ENCODE measurements at places on chromosomes 11 and 22. TPM values are rescaled to one million over a fixed set of nuclear protein-coding genes. Genes with fewer than 3 reads are reported as not detected.

The TRAPPC4 gene
- total RNA-seq: 80.8 TPM

The TIMM10B gene
- total RNA-seq: 20.3 TPM

The KCTD14 gene
- total RNA-seq: 10.0 TPM

DNA sequence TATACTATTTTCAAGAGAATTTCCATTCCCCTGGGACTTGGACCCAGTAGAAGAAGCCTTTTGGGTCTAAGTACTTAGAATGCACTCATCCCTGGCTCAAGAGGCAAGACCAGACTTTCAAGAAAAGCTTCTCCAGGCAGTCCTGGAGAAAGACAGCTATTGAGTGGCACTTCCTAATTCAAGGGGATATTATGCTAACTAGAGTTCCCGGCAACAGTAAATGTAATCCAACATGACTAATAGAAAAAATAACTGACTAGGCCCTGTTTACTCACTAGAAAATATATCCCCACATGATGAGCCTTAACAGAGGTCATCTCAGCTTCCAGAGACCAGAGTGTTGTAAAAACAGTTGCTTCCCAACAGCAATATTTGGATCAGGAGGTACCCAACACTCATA, 47.2 kb upstream of the AKIP1 start:
- peak; percentile 41 for DNase-seq

DNA sequence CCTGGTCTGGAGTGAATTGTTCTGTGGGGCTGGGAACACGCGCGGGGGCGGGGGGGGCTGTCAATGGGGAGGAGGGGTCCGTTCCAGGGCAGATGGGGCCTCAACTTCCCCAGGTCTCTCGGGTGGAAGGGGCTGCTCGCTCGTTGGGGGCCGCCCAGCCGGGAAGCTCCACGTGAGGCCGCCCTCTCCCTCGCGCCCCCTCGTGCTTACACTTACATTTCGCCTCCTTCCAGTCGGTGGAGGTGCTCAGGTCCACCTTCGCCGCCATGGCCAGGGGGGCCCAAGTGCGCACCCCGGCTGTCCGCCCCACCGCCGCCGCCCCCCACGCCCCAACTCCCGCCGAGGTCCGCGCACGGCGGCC, 452 bp downstream of the MACROD1 start:
- no peak for DNase-seq

GRCh38 chr11:95922099-95922498, 1.8 kb downstream of the MTMR2 start:
- DNase-seq: no peak

The TBRG1 gene
- total RNA-seq: 19.3 TPM

- peak; percentile 1 for DNase-seq
Observed at GRCh38 chr11:99505316-99505715, 484.6 kb downstream of the CNTN5 start.

- no peak for DNase-seq
Observed at GRCh38 chr11:133803026-133803425, 42.3 kb downstream of the SPATA19 start.
